Placental pericyte (primary cell): ENCODE measurements at places on chromosomes 1 and 21. TPM values are rescaled to one million over a fixed set of nuclear protein-coding genes. Genes with fewer than 3 reads are reported as not detected.

Gene EFNA1
- total RNA-seq = 0.14 TPM in 1 of 2 replicates, not detected in the other

Gene LORICRIN
- total RNA-seq = not detected in 2 replicates

Gene RCAN1
- total RNA-seq = 57.7 and 190 TPM in 2 replicates

Gene SELENON
- 29.8 and 33.0 TPM in 2 replicates for total RNA-seq

Gene TTC34
- total RNA-seq = 0.22 and 0.29 TPM in 2 replicates
